Uterus (tissue), 4 donors: ENCODE measurements at places on chromosomes 7 and 10. TPM values are rescaled to one million over a fixed set of nuclear protein-coding genes. Genes with fewer than 3 reads are reported as not detected.

DNA sequence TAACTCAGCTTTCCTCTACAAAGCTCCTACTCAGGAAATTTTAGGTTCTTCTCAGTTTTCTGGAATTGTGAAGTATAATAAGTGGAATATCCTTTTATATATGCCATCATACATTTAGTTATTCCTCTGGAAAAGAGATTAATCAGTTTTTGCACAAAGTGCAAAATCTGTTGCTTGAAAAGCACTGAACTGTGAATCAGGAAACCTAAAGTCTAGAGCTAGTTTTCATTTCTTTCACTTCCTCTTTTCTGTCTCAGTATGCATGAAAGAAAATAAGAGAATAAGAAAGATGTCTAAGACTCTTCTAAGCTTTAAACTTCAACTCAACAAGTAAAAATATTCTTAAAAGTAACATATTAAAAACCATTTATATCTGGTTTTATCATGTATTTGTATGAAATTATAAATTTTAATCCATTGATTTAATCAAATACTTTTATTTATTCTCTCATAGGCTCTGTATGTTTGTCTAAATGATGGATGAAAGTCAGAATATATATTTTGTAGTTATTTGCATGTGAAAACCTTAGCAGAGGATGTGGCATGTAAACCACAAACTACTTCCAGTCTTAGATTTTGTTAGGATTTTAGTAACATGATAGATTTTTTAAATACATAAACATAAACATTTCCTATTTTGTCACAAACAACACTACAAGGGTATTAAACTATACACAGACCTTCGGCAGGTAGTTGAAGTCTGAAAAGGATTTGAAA, 1073.0 kb downstream of the XPNPEP1 start:
- no peaks in the 10 kb centered on the region for H3K27me3 ChIP-seq
- no peaks in the 10 kb centered on the region for H3K4me1 ChIP-seq
- H3K4me3 ChIP-seq: no peak overlapping the region
- no peaks in the 10 kb centered on the region for H3K36me3 ChIP-seq
- no peak overlapping the region for H3K27ac ChIP-seq

Gene GGCT
- total RNA-seq: 35.9 TPM

DNA sequence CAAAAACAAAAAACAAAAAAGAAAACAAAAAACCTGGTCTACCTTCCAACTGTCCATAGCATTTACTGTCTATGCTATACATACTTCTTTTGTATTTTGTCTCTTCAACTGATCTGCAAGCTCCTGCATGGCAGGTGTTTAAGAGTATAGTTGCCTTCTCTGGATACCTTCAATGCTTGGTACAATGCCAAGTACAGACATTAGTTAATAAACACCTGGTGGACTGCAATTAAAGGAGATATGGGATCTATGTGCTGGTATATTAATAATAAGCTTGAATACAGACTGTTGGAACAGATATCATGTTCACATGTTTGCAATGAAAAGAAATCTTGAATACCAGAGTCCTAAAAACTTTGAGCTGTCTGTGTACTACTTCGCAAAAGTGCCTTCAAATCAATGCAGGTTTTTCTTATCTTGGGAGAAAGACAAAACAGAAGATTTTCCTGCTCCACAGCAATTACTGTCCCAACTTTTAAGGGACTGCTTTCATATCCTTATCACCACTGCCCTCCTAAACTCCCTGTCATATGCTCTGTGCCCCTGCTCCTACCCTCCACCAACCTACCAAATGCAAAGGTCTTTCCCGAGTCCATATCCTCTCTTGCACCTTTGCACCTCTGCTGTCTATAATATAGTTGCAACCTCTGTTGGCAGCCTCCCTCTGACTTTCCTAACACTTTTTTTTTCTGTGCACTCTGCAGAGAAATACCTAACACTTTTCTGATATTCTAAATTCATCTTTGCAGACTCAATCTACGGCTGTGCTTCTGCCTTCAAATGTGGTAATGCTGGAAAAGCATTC, 85.1 kb downstream of the DNMBP start:
- H3K27ac ChIP-seq: no peak overlapping the region
- no peaks in the 10 kb centered on the region for H3K36me3 ChIP-seq
- peaks cover 5% of the 10 kb centered on the region for H3K4me1 ChIP-seq
- H3K4me3 ChIP-seq: no peak overlapping the region

Gene ERVW-1
- total RNA-seq: not detected

DNA sequence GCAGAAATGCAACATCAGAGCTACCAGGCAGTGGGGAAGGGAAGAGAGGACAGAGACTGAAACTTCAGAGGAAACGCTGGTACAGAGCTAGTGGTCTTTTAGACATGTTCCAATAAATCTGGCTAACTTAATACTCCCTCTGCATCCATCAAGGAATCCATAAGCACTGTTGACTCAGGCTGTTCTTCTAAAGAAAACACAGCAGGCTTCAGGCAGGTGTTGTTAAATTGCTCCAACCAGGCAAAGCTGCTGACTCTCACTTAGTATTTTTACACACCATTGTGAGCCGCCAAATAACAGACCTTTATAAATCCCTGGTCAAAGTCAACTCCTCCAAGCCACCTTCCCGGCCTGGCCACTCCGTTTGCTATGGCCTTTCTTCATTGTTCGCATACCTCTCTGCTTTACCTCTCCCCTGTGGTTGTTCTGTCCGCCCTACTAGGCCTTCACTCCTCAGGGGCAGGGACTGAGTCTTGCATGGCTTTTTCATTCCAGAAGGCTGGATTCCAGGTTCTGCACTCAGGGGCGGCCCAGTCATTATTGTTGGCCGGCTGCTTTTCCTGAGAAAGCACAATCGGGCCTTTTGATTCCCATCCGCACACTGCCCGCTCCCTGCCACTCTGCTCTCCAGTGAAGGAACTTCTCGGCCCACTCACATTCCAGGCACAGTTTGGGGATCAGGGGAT, 18.4 kb downstream of the CREB3L2 start:
- peaks cover 51% of the 10 kb centered on the region for H3K4me1 ChIP-seq
- peak; percentile 42 for DNase-seq
- peak overlapping the region; percentile 94 for H3K27ac ChIP-seq

Gene CLDN3
- total RNA-seq: not detected

DNA sequence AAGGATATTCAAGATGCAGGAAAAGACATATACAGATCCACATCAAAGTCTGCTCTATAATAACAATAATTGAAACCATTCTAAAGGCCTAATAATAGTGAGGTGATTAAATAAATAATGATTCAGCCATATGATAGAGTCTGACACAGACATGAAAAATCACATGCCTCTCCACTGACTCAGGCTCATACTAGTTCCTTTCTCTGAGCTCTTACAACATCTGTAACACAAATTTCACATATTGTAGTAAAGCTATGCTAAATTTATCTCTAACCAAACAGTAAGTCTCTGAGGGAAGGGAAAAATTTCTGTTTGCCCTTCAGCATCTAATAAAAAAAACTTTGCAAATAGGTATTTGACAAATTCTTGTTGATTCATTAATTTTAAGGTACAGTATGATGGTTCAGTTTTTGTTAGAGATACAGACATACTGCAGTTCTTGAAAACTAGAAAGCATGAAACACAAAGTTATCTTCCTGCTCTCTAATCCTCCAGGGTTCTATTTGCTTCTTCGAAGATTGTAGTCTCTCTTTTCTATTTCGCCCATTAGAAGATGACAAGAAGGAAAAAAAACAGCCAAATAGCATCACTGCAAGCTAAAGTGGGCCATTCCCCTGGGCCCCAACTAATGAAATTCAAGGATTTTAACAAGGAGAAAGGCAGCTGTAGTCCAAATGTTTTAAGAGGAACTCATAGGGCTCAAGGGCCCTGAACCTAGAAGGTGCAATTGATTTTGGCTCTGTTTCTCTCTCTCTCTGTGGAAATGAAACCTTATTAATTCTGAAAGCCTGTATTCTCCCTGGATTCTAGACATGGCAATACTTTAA, 53.9 kb downstream of the CUBN start:
- no peak for DNase-seq
- H3K36me3 ChIP-seq: no peaks in the 10 kb centered on the region
- peak overlapping the region; percentile 68 for H3K27ac ChIP-seq
- H3K27me3 ChIP-seq: no peaks in the 10 kb centered on the region

DNA sequence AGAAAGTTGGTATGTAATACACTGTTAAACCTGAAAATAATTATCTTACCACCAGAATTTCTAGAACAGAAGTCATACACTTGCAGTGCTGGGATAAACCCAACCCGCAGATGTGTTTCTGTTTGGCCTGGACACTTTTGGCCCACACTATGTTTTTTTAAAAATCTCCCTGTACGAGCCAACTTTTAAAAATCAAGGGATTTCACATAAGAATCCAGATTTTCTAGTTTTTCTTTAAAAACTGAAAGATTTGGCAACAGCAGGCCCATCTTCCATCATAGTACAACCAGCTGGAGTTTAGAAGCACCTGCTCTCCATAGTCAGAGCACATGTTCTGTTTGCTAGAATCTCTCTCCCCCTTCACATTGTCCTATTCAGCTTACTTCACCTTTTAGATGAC, 74.0 kb downstream of the TLL2 start:
- H3K27ac ChIP-seq: no peak overlapping the region
- no peaks in the 10 kb centered on the region for H3K27me3 ChIP-seq
- no peak for DNase-seq
- H3K4me3 ChIP-seq: no peak overlapping the region
- no peaks in the 10 kb centered on the region for H3K36me3 ChIP-seq

DNA sequence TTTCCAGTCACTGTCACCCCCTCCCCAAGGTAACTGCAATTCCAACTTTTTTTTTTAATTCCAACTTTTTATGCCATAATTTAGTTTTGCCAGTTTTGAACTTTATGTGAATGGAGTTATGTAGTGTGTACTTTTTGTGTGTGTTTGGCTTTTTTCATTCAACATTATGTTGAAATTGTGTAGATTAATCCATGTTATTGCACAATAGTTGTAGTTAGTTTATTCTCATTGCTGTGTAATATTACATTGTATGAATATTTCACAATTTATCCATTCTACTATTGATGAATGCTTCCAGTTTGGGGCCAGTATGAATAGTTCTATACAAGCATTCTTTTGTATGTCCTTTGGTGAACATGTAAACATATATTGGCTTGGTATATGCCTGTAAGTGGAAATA, 32.5 kb downstream of the MXI1 start:
- no peak for DNase-seq
- H3K4me3 ChIP-seq: no peak overlapping the region
- H3K4me1 ChIP-seq: peaks cover 17% of the 10 kb centered on the region
- H3K27ac ChIP-seq: no peak overlapping the region
- H3K27me3 ChIP-seq: no peaks in the 10 kb centered on the region

Gene CASP7
- total RNA-seq: 27.6 TPM

DNA sequence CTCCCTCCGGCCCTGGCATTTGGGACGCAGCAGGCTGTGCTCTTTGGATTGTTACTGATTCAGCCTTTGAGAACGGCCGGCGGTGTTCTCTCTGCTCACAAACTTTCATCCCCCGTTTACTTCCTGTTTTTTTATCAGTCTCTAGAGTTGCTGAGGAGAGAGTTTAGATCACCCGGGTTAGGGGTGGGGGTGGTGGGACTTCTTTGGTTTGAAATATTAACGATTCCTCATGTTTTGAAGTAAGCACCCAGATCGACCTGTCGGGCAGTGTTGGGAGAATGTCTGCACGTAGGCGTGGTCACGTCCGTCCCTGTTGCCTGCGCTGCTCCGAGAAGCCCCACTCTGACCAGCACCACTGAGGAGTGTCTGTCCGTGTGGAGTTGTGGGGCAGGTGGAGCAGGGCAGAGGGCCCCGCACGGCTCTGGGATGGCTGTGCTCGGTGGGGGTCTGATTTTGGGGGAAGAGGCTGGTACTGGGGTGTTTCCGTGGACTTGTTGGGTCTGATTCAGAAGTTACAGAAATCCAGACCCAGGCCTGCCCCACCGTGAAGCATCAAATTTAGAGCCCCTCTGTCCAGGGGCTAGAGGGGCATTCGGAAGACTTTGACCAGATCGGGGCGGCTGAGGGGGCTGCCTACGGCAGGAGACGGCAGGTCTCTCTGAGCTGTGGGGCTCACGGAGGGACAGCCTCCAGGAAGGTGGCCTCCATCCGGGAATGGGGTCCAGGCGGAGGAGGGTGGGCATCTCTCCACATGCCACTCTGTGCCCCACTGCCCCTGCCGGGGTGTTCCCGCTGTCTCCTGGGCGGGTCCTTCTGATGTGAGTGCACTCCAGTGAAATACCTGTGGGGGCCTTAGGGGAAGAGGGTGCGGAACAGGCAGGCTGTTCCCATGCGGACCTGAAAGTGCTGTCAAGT, 7.4 kb downstream of the INPP5A start:
- H3K36me3 ChIP-seq: no peaks in the 10 kb centered on the region
- H3K4me1 ChIP-seq: no peaks in the 10 kb centered on the region
- H3K27me3 ChIP-seq: no peaks in the 10 kb centered on the region
- H3K27ac ChIP-seq: no peak overlapping the region
- peak overlapping the region; percentile 23 for H3K4me3 ChIP-seq

Gene COX19
- 32.5 TPM for total RNA-seq
